GM23248 (cell line): ENCODE measurements at places on chromosomes 7 and 10. TPM values are rescaled to one million over a fixed set of nuclear protein-coding genes. Genes with fewer than 3 reads are reported as not detected.

SLIT1 gene
- 0.04 TPM in 1 of 2 replicates, not detected in the other for polyA plus RNA-seq

TAS2R41 gene
- not detected in 2 replicates for polyA plus RNA-seq

MRC1 gene
- not detected in 2 replicates for polyA plus RNA-seq

DLX6 gene
- not detected in 2 replicates for polyA plus RNA-seq

IL6 gene
- polyA plus RNA-seq = 29.0 and 30.6 TPM in 2 replicates

GIMAP2 gene
- polyA plus RNA-seq = 0.13 and 0.22 TPM in 2 replicates

C10orf88 gene
- polyA plus RNA-seq = 12.0 and 12.5 TPM in 2 replicates

ZNF107 gene
- 1.6 and 2.5 TPM in 2 replicates for polyA plus RNA-seq

TSPAN12 gene
- polyA plus RNA-seq = 0.70 and 1.1 TPM in 2 replicates

ZNF394 gene
- 16.8 and 17.6 TPM in 2 replicates for polyA plus RNA-seq

RBM17 gene
- polyA plus RNA-seq = 84.2 and 99.9 TPM in 2 replicates

MUC12 gene
- polyA plus RNA-seq = 1.0 and 1.3 TPM in 2 replicates

AGBL3 gene
- polyA plus RNA-seq = 1.4 and 1.5 TPM in 2 replicates

SYT15 gene
- polyA plus RNA-seq = 2.3 and 3.0 TPM in 2 replicates

ITIH5 gene
- 0.13 TPM in 1 of 2 replicates, not detected in the other for polyA plus RNA-seq

COA1 gene
- polyA plus RNA-seq = 54.3 and 59.5 TPM in 2 replicates

MYL10 gene
- not detected in 2 replicates for polyA plus RNA-seq

LIPM gene
- polyA plus RNA-seq = not detected in 2 replicates

TRPV5 gene
- not detected in 2 replicates for polyA plus RNA-seq

ARHGAP19 gene
- polyA plus RNA-seq = 1.9 and 2.2 TPM in 2 replicates

CTAGE6 gene
- not detected in 2 replicates for polyA plus RNA-seq

PRSS37 gene
- polyA plus RNA-seq = not detected in 2 replicates

TMEM213 gene
- polyA plus RNA-seq = not detected in 2 replicates

TMUB1 gene
- polyA plus RNA-seq = 19.9 and 20.4 TPM in 2 replicates

TUBB8 gene
- not detected in 2 replicates for polyA plus RNA-seq

ODAD2 gene
- polyA plus RNA-seq = 1.7 and 1.8 TPM in 2 replicates

UNC5B gene
- polyA plus RNA-seq = 2.7 and 3.0 TPM in 2 replicates

TFPI2 gene
- polyA plus RNA-seq = 706 and 730 TPM in 2 replicates

SLC39A12 gene
- polyA plus RNA-seq = not detected in 2 replicates

SERPINE1 gene
- 1,537 and 1,563 TPM in 2 replicates for polyA plus RNA-seq

RARRES2 gene
- polyA plus RNA-seq = not detected in 2 replicates

FGFR2 gene
- 0.09 and 0.15 TPM in 2 replicates for polyA plus RNA-seq

LRRTM3 gene
- polyA plus RNA-seq = not detected in 2 replicates

HOXA9 gene
- 26.9 and 28.3 TPM in 2 replicates for polyA plus RNA-seq

NPM3 gene
- polyA plus RNA-seq = 2.9 and 4.1 TPM in 2 replicates

COL26A1 gene
- polyA plus RNA-seq = not detected in 2 replicates

MMD2 gene
- polyA plus RNA-seq = not detected in 2 replicates

CALHM1 gene
- 0.08 TPM in 1 of 2 replicates, not detected in the other for polyA plus RNA-seq

PNLIP gene
- not detected in 2 replicates for polyA plus RNA-seq

EGFR gene
- 48.7 and 50.9 TPM in 2 replicates for polyA plus RNA-seq

SMO gene
- 2.3 and 2.5 TPM in 2 replicates for polyA plus RNA-seq

UCMA gene
- not detected in 2 replicates for polyA plus RNA-seq

COPS6 gene
- polyA plus RNA-seq = 214 and 223 TPM in 2 replicates

SLC26A5 gene
- polyA plus RNA-seq = not detected in 2 replicates

GPR22 gene
- polyA plus RNA-seq = 0.23 and 0.39 TPM in 2 replicates

GLI3 gene
- polyA plus RNA-seq = 3.7 and 5.2 TPM in 2 replicates

KLHDC10 gene
- polyA plus RNA-seq = 3.3 and 3.4 TPM in 2 replicates
